ENCODE measurements at places on chromosomes 12 and 14.
A peak's percentile ranks its signal among the peaks of the same experiment; 100 is the strongest.

DNA sequence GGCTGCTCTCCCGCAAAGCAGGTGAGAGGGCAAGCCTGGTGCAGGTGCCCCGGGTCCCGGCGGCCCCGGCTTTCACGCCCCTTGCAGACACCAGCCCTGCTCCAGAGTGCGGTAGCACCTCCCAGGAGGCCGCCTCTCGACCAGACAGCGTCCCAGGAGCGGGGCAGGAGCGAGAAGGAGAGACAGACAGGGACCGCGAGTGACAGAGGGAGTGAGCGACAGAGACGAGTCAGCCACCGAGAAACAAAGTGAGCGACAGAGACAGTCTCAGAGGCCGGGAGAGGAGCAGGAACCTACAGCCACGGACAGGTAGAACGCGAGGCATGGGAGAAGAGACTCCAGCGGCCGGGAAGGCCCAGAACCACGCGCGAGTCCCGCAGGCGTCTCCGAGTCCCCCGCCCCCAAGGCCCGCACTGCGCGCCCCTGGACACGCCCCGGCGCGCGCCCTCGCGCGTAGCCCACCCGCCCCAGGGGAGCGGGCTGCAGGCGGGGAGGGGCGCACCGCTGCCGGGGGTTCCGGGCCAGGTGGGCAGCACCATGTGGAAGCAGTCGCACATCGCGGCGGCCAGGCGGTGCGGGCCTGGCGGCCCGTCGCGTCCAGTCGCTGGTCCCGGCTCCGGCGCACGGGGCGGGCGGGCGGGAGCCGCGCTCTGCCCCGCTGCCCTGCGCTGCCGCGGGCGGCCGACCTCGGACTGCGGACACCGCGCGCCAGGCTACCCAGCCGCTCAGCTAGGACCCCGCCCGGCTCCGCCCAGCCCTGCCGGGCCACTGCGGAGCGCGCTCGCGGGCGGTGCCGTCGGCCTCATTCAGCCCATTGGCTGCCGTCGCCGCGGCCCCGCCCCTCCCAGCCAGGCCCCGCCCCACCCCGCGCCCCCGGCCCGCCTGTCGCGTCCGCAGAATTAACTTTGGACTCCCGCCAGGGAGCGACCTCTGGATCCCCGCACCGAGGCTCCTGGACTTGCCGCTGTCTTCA, at the start of gene AHNAK2:
TSS of gene AHNAK2 (minus strand) at position 694 of the 973 bp plus-strand sequence. CDS start at position 557, 137 bp downstream.
- peak; percentile 49 for DNase-seq

DNA sequence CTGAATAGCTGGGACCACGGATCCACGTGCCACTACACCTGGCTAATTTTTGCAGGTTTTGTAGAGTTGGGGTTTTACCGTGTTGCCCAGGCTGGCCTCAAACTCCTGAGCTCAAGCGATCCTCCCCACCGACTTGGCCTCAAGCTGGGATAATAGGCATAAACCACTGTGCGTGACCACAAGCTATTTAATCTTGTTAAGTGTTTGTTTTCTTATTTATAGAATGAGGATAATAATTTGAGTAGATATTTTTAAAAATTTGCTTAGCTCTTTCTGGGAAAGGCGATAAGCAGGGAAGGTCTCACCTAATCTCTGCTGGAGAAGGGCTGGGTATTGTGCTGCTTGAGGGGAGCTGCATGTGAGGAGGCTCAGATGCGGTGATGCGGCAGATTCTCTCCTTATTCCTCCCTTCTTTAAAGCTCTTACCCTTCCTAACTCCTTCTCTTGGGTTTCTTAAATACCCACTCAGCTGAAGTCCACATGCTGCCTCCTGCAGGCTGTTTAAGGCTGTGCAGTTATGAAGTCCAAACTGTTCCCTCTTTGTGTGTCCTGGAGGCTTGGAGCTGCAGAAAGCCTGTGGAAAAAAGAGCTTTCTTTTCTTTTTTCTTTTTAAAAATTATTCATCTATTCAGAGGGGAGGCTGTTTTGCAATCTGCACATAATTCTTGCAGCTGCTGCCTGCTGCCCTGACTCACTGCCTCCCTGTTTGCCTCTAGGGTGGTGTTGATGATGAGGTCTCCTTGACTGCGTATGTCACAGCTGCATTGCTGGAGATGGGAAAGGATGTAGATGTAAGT, 37.9 kb downstream of the A2ML1 start:
- no peak for DNase-seq

DNA sequence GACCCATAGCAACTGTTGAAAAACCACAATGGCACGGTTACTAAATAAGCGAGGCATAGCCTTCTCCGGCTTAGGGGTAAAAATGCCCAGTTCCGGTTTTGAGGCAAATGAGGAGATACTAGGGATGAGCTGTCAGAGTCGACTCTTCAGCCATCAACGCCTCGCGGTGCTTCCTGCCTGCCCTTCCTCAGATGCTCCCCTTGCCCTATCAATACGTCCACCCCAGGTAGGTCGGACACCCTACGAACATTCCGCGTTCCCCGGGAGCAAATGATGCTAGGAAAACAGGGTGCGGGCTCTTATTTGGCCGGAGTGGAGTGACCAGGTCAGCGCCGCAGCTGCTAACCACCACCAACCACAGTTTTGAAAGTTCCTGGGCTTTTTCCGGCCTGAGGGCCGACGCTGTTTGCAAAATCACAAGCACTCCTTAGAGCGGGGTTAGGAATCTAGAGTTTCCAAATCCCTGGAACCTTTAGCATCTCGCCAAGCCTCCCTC, 1.2 kb downstream of the SRSF9 start:
- no peak for DNase-seq

GRCh38 chr12:132445884-132446632, 43.9 kb upstream of the FBRSL1 start:
- DNase-seq = no peak

- no peak for DNase-seq
Observed at GRCh38 chr14:68951035-68951797, 27.9 kb downstream of the ACTN1 start.

DNA sequence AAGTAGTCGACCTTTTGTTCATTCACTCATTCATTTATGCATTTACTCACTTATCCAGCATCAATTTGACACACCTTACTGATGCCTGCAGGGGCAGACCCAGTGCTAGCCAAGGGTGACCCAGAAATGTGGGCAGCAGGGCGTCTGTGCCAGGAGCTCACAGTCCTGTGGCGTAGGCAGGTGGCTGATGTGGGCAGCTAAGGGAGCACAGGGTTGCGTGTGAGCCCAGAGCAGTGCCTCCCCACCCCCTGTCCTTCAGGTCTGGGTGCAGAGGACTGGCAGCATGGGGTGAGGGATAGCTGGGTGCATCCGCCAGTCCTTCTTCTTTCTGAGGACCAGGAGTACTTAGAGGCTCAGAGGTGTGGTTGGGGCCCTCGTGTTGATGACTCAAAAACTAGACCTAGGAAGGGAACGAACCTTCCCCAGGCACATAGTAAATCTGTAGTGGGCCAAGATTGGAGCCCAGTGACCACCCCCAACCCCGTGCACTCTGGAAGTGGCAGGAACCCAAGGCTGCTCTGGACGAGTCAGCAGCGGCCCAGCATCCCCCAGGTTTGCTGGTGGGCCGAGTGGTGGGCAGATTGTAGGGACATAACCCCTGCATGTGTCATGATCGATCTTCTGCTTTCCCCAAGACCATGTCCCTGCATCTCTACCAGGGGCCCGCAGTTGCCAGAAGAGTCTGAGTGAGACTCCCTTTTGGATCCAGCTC, 63.9 kb downstream of the BEGAIN start:
- DNase-seq = no peak

GRCh38 chr12:75932241-75932640, 99.3 kb downstream of the PHLDA1 start:
- DNase-seq = no peak

DNA sequence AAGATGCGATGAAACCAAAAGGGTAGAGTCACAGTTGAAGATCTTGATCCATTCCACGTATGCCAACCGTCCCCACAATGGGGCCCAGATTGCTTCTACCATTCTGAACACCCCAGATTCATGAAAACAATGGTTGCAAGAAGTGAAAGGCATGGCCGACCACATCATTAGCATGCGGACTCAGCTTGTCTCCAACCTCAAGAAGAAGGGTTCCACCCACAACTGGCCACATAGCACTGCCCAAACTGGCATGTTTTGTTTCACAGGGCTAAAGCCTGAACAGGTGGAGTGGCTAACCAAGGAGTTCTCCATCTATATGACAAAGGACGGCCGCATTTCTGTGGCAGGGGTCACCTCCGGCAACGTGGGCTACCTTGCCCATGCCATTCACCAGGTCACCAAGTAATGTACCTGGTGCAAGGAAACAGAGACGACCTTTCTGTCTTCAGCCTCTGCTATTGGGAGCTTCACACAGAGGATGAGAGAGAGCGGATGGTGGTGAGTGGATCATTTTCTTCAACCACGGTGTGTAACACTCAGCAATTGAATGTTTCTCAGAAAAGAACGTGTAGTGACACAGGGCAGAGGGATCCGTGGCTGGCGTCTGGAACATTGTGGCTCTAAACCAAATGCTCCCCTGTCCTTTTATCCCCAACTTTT, 26.8 kb upstream of the CLEC2D start:
- DNase-seq = no peak

- no peak for DNase-seq
Observed at GRCh38 chr12:53857666-53858065, 81.0 kb upstream of the HOXC13 start.

DNA sequence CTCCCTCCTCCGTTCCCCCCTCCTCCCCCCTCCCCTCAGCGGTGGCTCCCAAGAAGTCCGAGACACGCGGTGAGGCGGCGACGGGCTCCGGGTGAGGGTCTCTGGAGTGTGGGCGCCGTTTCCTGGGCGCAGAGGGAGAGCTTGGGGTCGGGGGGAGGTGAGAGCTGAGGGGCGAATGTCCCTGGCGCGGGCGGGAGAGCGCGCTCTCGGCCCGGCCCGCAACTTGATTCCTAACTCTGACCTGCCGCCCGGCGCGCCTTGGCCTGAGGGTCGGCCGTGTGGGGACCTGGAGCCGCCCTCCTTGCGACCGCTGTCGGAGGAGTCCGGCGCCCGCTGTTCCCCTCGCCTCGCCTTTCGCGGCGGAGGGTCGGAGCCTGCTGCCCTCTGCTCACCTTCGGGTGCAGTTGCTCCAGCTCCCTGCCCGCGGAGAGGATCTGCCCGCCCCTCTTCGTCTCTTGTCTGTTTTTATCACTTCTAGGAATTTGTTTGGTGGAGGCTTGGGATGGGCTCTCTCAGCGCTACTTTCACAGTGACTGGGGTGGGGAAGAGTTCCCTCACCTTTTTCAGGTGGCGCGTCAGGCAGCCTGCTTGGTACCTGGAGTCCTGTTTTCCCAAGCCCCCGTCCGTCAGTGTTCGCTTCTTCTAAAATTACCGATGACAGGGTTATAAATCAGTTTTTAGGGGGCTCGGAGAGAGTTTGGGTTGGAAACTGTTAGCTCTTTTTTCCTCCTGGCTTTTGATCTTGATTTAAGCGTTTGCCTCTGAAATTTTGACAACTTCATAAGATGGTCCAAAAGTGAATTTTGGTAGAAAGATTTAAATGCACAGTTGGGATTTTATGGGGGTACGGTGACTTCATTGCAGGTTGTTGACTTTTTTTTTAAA, 495 bp downstream of the ADIPOR2 start:
- no peak for DNase-seq

GRCh38 chr12:48266826-48267225, 63.7 kb upstream of the OR10AD1 start:
- no peak for DNase-seq

- no peak for DNase-seq
Observed at GRCh38 chr14:90005939-90006530, 50.3 kb downstream of the TDP1 start.

DNA sequence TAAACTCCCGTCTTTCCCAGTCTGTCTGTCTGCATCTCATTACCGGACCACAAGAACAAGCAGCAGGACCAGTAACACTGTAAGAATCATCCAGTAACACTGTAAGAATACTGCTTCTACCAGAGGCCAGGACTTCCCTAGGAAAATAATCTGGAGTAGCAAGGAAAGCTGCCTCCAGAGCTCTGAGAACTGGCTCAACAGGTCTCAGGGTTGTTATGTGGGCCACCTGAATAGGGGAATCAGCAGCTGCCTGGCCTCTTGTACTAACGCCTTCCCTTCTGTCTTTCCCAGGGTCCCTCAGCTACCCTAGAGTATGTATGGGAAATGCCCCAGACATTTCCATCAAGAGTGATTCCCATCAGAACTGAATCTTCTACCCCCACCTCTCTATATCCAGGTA, 954 bp upstream of the SLC39A2 start:
- DNase-seq = no peak

Measured in NCI-H1048 (cell line).